Left colon (tissue), 2 donors: ENCODE measurements at places on chromosomes 5 and 9. TPM values are rescaled to one million over a fixed set of nuclear protein-coding genes. Genes with fewer than 3 reads are reported as not detected.

GRCh38 chr5:82312373-82312856 lies 34.3 kb upstream of the RPS23 start:
- peak; percentile 38 for DNase-seq

DNA sequence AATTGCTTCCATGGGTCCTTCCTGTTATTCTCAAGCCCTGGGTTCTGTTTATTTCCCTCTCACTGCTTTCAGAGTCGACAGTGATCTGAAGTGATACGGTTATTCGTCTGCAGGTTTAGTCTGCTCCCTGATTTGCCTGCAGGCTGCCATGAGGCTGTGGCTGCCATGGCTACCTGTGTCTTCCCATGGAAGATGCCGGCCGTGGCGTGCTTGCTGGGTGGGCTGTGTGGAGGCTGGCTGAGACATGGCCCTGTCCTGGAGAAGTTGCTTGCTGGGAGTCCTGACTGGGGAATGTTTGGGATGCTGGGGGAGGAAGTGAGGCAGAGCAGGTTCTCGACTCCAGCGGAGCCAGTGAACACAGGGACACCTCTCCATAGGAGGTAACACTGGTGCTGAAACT lies 104.1 kb upstream of the TBC1D2 start:
- DNase-seq: no peak

DNA sequence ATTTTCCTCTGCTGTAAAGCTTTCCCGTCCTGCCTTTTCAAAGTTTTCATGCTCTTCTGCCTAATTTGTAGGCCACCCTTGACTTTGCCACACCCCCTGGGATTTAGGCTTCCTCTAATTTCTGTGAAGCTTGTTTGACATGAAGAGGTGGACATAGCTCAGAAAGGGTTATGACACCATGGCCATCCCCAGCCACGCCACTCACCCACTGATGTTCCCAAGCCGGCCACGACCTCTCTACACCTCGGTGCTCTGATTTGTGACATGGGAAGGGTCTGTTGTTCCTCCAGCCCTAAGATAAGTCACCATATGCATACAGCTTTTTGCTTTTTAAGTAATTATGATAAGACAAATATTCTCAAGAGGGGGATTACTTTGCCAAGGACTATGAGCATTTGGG lies 139.5 kb downstream of the BARX1 start:
- no peak for DNase-seq

- no peak for DNase-seq
These were observed 66.2 kb upstream of the NEURL1B start for GRCh38 chr5:172574871-172575223.

Gene ARSI
- 0.64 TPM for total RNA-seq

Gene PAEP
- not detected for total RNA-seq

DNA sequence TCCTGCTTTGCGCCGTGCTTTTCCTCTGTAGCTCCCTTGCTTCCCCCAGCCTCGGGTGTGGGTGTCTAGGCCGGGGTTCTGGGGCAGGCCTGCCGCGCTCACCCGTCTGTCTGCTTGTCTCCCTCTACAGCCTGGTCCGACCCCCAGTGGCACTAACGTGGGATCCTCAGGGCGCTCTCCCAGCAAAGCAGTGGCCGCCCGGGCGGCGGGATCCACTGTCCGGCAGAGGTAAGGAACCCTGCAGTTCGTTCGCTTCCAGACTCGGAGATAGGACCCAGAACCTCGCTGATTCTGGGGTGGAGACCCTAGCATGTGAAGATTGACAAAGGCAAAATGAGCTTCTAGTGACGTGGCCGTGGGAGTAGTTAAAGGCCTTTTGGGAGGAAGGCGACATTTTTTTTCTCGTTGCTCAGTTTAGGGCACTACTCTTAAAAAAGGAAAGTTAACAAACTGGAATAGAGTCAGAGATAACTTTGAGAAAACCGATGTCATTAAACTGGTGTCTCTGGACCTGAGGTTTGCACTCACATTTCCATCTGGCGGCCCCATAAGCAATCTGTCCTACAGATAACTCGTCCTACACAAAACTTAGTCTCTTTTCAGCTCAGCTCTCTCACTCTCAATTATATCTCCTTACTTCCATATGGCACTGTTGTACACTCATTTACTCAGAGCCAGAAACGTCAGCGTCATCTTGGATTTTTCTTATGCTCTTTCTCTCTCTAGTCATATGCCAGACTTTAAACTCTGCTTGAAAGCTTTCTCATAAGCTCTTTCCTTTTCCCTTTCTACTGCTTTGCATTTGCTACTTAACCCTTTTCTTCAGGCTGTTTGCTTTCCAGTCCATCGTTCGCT lies 561 bp downstream of the SEC61B start:
- no peak for DNase-seq

DNA sequence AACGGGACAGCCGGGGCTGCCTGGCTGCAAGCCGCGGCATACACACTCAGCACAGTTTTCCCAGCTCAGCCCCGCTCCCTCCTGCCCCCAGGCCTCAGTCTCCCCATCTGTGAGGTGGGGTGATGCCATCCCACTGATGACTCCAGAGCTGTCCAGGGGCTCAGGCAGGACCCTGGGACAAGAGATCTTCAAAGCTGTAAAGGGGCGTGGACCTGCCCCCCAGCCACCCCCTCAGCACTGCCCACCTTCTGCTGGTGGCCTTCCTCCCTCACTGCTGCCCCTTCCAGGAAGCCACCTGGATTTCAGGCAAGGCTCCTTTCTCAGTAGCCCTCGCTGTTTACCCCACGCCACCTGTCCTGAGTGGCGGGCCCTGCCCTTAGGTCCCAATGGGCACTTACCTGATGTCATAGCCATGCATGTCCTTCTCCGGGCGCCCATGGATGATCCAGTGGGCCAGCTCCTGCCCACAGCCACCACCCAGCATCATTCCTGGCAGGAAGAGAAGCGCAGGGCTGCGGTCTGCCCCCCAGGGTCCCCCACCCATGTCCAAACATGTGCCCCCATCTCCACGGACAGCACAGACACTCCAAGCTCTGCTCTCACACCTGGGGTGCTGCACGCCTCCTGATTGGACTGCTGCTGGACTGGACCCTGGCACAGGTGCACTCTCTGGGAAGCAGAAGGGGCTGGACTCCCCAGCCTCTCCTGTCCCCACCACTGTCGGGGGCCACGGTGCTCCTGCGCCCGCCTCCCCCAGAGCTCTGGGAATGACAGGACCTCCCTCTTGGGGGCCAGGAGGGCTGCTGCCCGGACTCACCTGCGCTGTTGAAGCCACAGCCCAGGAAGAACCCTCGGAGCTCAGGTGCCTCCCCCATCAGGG lies 25.7 kb downstream of the SARDH start:
- peak; percentile 8 for DNase-seq

Gene PCDHGA2
- total RNA-seq: 0.31 TPM

GRCh38 chr5:11172484-11172883 lies 411.4 kb upstream of the DAP start:
- no peak for DNase-seq

GRCh38 chr9:95012035-95012708 lies 285.7 kb downstream of the AOPEP start:
- no peak for DNase-seq

GRCh38 chr9:4225291-4226028 lies 74.4 kb downstream of the GLIS3 start:
- DNase-seq: no peak

DNA sequence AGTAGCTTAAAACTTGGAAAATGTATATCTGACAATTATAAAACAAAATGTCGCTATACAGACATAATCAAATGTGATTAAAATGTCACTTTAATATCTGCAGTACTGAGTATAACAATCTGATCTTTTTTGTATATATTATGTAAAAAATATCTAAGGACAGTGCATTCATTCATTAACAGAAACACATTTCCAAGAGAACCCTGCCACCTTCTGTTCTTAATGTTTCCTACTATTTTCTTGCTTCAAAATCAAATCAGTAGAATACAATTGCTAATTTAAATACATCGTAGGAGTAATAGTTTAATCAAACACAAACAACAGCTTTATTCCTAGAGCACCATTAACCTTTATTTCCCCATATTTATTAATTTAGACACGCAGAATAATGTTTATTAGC lies 142.6 kb upstream of the ST8SIA4 start:
- DNase-seq: no peak
